ENCODE measurements at places on chromosomes 11 and 22. TPM values are rescaled to one million over a fixed set of nuclear protein-coding genes. Genes with fewer than 3 reads are reported as not detected.
A peak's percentile ranks its signal among the peaks of the same experiment; 100 is the strongest.

- no peaks in the 10 kb centered on the region for H3K4me1 ChIP-seq
- H3K27ac ChIP-seq: no peak overlapping the region
- H3K36me3 ChIP-seq: no peaks in the 10 kb centered on the region
- H3K27me3 ChIP-seq: no peaks in the 10 kb centered on the region
Measured at GRCh38 chr11:39745401-39745800, 1714.1 kb downstream of the LRRC4C start.

DNA sequence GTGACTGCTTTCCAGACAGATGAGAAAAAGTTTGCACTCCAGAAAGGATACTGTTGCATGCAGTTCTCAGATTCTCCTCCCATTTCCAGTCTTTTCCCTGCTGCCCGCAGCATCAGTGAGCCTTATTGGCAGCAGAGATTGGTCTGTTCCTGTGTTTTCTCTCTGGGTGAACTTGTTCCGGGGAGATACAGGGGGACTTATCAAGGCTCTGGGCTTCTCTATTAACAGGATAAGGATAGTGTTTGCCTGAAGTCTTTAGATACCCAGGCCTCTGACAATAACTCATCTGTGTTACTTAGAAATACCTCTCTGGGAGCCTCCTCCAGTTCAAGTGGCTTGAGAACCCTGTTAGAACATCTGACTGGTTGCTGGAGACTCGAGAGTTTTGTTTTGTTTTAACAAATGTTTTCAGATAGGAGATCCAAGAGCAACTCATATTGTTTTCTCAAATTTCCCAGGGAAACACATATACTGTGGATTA, 154.7 kb downstream of the BLID start:
- no peaks in the 10 kb centered on the region for H3K36me3 ChIP-seq
- H3K4me3 ChIP-seq: no peak overlapping the region
- no peak overlapping the region for H3K27ac ChIP-seq
- H3K27me3 ChIP-seq: no peaks in the 10 kb centered on the region
- DNase-seq: no peak
- H3K4me1 ChIP-seq: no peaks in the 10 kb centered on the region

DNA sequence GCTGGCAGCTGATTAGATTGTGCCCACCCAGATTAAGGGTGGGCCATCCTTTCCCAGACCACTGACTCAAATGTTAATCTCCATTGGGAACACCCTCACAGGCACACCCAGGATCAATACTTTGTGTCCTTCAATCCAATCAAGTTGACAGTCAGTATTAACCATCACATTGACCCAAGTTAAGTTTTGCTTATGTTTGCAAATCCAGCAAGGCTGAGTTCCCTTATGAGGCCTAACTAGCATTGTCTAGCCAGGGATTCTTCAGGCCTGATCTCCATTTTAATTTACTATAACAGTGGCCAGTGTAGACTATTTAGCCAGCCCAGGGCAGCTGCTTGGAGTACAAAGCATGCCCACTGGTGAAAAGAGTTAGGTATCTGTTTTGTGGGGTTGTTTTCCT, 2.3 kb upstream of the KCTD14 start:
- H3K27me3 ChIP-seq: no peaks in the 10 kb centered on the region
- H3K4me3 ChIP-seq: no peak overlapping the region
- DNase-seq: no peak
- H3K36me3 ChIP-seq: no peaks in the 10 kb centered on the region
- no peak overlapping the region for H3K27ac ChIP-seq

GRCh38 chr11:64743591-64744543, at the start of gene RASGRP2:
Gene RASGRP2, minus strand, starts transcription at chr11:64744142. Its CDS starts 1,276 bp downstream, at chr11:64742866.
- peak; percentile 84 for DNase-seq
- peaks cover 39% of the 10 kb centered on the region for H3K4me1 ChIP-seq
- peak within 1 kb of the TSS; percentile 77 for H3K27ac ChIP-seq
- H3K27me3 ChIP-seq: peaks cover 8% of the 10 kb centered on the region

Gene SLC25A45
- total RNA-seq: 8.1 TPM

Gene TTLL1
- total RNA-seq: 11.1 TPM

Gene DNAL4
- 18.0 TPM for total RNA-seq

Gene OR10V1
- not detected for total RNA-seq

Data from adrenal gland (tissue), 19 donors.